ENCODE measurements at places on chromosomes 6 and 20. TPM values are rescaled to one million over a fixed set of nuclear protein-coding genes. Genes with fewer than 3 reads are reported as not detected.

- no peak for DNase-seq
These were observed 23.8 kb downstream of the SAYSD1 start for GRCh38 chr6:39091220-39091619.

DNA sequence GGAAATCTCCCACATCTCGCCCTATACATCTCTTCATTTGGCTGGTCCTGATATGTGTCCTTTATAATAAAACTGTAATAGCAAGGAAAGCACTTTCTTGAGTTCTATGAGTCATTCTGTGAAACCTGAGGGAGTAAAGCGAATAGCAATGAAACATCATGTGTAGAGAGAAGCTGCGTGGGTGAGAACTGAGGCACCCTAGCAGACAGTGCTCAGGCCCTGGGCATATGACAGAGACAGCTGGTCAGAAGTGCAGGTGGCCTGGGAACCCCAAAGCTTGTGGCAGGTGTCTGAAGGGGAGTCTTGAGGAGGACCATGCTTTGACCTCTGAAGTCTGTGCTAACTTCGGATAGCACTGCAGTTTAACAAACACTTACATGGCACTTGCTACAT, 1.3 kb upstream of the BLOC1S5 start:
- no peak for DNase-seq

GRCh38 chr20:33883164-33883563, 72.0 kb downstream of the CHMP4B start:
- DNase-seq = no peak

DNA sequence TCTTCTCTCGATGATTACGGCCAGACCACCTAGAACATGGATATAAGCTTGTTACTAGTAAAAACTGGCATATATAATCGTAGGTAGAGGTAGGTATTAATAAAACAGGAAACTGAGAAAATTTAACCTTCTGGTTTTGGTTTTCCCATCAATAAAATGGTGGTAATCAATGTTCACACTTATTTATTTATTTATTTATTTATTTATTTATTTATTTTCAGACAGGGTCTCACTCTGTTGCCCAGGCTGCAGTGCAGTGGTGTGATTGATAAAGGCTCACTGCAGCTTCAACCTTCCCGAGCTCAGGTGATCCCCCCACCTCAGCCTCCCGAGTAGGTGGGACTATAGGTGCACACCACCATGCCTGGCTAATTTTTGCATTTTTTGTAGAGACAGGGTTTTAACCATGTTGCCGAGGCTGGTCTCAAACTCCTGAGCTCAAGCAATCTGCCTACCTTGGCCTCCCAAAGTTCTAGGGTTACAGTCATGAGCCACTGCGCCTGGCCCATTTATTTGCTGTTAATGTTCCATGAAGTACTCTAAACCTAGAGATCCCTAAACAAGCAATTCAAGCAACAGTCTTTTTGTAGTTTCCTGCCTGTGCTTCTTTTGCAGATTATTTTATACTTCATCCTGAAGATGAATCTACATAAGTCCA, 11.5 kb downstream of the TOMM6 start:
- DNase-seq = no peak

GRCh38 chr20:1937316-1937976, 42.2 kb downstream of the SIRPA start:
- DNase-seq = no peak

DNA sequence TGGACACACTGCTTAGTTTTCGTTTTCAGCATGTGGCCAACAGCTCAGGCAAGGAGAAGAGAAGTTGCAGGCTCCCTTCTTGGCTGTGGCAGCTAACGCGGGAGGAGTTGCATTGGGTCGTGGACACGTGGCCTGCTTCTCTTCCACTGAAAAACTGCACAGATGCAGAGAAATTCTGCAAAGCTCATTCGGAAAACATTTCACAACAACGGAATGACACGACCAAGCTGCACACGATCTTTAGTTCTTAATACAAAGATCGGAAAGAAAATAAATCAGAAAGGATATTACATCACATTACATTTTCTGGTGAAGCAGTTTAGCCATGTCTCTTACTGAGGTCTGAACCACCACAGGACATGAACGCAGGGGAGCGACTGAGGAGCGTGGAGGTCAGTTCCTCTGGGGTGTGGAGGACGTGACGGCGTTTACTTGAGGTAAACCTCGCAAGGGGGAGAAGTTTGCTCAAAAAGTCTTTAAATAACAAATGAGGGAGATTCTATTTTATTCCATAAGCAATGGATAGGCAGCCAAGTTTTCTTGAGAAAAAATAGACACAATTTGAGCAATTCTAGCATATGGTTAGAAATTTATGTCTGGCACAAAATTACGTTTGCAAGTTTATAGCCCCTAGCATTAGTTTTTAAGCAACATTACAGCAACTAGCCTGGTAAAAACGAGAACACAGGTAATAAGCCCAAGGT, 178.3 kb downstream of the THBS2 start:
- DNase-seq = no peak

- no peak for DNase-seq
These were observed 11.2 kb downstream of the SLC35A1 start for GRCh38 chr6:87483929-87484328.

DNA sequence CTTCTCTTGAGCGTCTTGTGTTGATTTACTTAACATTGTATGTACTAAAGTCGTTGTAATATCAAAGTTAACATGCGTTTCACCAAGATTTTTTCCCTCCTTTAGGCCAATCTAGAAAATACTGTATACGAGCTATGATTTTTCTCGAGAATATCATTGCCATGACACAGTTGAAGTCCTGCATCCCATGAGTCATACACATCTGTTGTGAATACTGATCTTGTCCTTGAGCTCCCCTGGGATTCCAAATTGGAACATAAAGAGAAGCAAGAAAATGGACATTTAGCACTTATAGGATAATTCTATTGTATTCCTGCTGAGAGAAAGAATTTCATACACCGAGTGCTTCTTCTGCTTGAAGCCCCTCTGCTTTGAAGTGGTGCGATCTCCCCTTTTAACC, 109.6 kb downstream of the SLC35B3 start:
- DNase-seq = no peak

DNA sequence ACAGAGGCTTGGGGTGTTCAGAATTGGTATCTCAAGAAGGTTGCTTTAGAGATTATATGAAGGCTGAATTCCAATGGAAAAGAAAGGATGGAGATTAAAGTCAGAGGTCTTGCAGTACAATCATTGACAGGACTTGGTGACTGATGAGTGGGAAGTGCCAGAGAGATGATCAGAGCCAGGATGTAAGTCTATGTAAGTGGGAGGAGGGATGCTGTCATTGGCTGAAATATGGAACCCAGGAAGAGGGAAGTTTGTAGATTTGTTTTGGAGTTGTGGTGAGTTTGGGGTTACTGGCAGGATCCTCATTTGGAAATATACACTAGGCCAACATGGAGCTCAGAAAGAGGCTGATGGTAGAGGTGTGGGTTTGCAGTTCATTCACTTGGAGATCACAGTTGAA, 23.8 kb upstream of the TNFAIP3 start:
- no peak for DNase-seq

GRCh38 chr6:8557014-8557748, 121.8 kb upstream of the SLC35B3 start:
- DNase-seq = no peak

GRCh38 chr6:107308677-107309076, 150.7 kb downstream of the PDSS2 start:
- DNase-seq = no peak

- peak; percentile 55 for DNase-seq
These were observed 67.4 kb upstream of the HINT3 start for GRCh38 chr6:125888989-125889656.

- DNase-seq = no peak
These were observed 368.9 kb downstream of the LMBRD1 start for GRCh38 chr6:69427882-69428281.

- DNase-seq = no peak
These were observed 74.5 kb upstream of the MARCKS start for GRCh38 chr6:113782636-113783035.

GRCh38 chr6:111844376-111844775, 28.9 kb downstream of the FYN start:
- DNase-seq = no peak

GRCh38 chr6:169510871-169511270, 191.0 kb downstream of the WDR27 start:
- no peak for DNase-seq

GRCh38 chr6:71250099-71250602, 38.5 kb upstream of the OGFRL1 start:
- no peak for DNase-seq

DNA sequence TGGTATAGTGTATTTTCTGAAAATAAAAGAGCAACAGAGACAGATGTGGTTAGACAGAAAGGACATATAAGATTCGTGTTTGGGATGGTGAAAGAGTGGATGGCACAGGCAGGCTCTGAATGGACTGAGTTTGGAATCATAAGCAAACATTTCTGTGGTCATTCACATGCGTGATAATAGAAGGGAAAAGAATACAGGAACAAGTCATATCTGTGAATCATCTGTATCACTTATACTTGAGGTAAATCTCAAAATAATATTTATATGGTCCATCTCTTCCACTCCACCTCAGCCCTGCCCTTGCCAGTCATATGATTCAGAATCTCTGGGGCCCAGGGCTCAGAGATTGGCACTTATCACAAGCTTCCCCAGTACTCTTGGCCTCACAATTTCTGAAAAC, 535.1 kb downstream of the BCKDHB start:
- DNase-seq = no peak

GRCh38 chr6:39173270-39173669, 56.0 kb downstream of the KCNK5 start:
- DNase-seq = peak; percentile 71

GRCh38 chr20:46713957-46714834, 4.7 kb downstream of the SLC2A10 start:
- DNase-seq = no peak

DNA sequence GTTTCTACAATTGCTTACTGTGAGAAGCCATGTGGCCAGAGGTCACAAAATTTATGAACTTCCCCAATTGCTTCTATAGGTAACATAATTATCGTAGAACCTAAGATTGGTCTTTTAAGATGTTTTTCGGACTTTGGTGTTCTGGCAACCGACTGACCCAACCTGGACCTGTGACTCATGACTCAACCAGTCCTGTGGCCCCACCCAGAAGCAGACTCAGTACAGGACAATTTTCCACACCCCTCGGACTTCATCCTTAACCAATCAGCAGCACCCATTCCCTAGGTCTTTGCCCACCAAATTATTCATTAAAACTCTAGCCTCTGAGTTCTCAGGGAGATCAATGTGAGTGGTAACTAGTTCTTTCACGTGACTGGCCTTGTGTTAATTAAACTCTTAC, 26.4 kb upstream of the AKAP12 start:
- DNase-seq = no peak

DNA sequence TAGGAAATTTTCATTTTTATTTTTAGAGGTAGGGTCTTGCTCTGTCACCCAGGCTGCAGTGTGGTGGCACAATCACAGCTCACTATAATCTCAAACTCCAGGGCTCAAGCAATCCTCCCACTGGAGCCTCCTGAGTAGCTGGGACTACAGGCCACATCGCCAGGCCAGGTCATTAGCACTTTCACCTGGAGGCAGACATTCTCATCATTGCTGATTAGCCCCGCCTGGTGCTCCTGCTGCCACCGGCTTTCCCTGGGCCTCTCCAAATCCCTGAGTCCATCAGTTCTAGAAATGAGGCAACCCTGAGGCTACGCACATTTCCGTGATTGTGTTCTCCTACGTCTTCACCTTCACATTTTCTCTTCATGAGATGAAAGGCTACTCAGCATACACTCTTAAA, 607.7 kb upstream of the NRSN1 start:
- DNase-seq = no peak

GRCh38 chr6:26272171-26272637, 92.8 kb upstream of the BTN3A2 start:
- peak; percentile 52 for DNase-seq

- no peak for DNase-seq
These were observed 2.4 kb downstream of the CEP85L start for GRCh38 chr6:118648866-118649554.

DNA sequence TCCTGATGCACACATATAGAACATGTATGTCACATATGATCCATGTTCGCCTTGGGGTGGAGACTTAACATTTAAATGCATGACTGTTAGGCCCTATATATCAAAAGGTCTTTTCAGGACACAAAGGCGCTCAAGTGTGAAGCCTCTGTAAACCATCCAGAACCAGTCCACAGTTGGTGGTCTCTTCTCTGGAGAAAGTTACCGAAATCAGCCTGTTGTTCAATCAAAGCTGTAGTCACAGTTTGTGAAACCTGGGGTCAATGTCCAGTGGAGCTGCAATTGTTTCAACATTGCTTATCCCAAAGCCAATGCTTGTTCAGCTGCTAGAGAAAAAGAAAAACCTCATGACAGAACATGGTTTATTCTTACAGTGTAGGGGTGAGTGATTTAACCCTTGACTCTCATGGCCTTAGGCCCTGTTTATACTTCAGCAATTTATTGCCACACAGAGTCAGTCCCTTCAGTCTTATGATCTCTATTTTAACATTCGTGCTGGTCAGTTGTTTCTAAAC, 193.6 kb upstream of the CST7 start:
- no peak for DNase-seq

GRCh38 chr6:33927616-33928015, 123.8 kb upstream of the MLN start:
- no peak for DNase-seq

GRCh38 chr20:35849706-35850105, 77.9 kb downstream of the PHF20 start:
- peak; percentile 45 for DNase-seq

DNA sequence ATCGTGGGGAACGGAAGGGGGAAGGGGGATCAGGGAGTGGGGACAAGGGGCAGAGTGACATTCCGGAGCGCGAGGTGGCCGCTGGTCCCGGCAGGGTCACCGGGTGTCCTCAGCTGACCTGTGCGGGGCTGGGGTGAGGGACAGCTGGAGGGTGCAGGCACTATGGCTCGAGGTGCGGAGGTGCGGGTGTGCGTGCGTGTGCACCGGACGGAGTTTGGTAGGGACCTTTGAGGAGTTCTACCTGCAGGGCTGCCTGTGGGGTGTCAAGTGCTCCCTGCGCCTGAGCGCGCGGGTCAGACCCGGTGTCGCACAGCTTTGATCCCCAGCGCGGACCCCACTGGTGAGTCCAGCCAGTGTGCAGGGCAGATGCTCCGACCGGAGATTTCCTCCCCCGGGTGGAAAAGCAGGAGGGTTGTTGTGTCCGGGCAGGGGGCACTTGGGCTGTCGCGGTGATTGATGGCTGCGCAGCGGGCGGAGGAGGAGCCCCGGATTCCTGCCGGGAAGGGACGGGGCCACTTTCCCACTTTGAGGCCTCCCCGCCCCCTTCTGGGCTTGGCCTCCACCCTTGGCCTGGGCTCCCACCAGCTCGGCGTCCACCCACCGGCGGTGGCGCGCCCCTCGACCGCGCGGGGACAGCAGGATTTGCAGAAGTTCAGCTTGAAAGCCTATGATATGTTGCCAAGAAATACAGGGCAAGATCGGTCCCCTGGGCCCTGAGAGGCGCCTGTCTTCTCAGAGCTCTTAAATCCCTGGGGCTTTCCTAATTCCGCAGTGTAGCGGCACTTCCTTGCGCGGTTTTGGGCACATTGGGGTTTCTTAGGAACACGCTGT, 658 bp downstream of the RIN2 start:
- DNase-seq = peak; percentile 70

Gene BMP5
- not detected for total RNA-seq

Gene RIMS4
- not detected for total RNA-seq

Gene FOXQ1
- not detected for total RNA-seq

Gene LRRC73
- total RNA-seq = 0.27 TPM

Gene CD40
- 4.6 TPM for total RNA-seq

Gene TSBP1
- not detected for total RNA-seq

Gene PNLDC1
- total RNA-seq = not detected

Gene GSTA2
- total RNA-seq = not detected

Gene NKX2-2
- not detected for total RNA-seq

Gene CCN5
- under 0.01 TPM for total RNA-seq

Gene TP53TG5
- total RNA-seq = not detected

Gene HLA-DQB1
- 2.7 TPM for total RNA-seq

Gene GINS1
- total RNA-seq = 3.2 TPM

Gene B3GALT4
- 14.3 TPM for total RNA-seq

Gene AVP
- total RNA-seq = 81.3 TPM

Data from hematopoietic multipotent progenitor cell (in vitro differentiated cells).